ENCODE measurements at places on chromosomes 12 and 14.

DNA sequence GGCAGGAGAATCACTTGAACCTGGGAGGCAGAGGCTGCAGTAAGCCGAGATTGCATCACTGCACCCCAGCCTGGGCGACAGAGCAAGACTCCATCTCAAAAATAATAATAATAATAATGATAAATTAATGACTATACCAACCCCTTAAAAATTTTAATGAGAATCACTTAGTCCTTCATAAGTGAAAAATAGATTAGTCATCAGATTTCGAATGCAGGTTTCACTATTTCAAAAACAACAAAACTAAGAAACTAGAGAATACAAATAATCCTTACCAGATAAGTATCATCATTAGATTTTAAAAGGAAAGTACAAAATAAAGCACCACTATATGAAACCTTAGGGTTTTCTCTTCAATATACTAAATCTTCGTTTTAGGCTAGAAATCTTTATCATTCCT, 62.3 kb downstream of the CEP83 start:
- no peak for DNase-seq

GRCh38 chr14:73237786-73238423, 599 bp downstream of the PAPLN start:
- DNase-seq: no peak

DNA sequence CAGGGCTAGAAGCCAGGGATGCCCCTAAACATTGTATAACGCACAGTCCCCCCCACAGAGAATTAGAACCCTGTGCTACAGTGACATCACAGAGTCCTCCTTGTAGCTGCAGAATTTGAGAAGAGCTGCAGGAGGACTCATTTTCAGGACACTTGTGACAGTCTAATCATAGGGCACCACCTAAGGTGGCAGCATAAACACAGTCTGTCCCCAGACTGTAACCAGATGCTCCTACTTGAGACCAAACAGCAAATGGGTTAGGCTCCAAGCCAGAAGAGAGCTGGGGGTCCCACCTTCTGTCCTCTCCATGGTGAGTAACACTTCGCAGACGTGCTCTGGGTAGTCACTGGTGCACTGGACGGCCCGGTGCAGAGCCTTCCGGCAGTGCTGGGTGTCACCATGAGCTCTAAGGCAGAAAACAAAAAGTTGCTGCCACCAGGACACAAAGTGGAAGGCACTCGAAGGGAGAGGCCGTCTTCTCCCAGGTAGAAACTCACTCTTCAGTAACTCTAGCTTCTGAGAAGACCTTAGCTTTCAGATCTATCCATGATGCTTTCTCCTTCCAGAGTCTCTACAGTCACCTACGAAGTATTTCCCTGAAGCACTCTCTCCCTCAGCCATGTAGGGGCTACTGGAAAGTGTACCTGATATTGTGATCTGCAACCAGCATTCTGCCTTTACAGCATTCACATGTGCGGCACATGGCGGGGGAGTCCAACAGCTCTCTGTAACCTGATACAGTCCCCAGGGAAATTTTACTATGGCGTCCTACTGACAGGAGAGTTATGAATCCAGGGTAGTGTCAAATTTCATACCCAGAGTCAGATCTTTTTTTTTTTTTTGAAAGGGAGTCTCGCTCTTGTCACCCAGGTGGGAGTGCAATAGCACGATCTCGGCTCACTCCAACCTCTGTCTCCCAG, 17.1 kb downstream of the FICD start:
- no peak for DNase-seq

- DNase-seq: no peak
Measured at GRCh38 chr12:122363782-122364181, 58.7 kb downstream of the CLIP1 start.

GRCh38 chr12:132310181-132311040, 19.0 kb downstream of the GALNT9 start:
- DNase-seq: no peak

GRCh38 chr12:91397866-91398532, 215.4 kb upstream of the DCN start:
- no peak for DNase-seq

DNA sequence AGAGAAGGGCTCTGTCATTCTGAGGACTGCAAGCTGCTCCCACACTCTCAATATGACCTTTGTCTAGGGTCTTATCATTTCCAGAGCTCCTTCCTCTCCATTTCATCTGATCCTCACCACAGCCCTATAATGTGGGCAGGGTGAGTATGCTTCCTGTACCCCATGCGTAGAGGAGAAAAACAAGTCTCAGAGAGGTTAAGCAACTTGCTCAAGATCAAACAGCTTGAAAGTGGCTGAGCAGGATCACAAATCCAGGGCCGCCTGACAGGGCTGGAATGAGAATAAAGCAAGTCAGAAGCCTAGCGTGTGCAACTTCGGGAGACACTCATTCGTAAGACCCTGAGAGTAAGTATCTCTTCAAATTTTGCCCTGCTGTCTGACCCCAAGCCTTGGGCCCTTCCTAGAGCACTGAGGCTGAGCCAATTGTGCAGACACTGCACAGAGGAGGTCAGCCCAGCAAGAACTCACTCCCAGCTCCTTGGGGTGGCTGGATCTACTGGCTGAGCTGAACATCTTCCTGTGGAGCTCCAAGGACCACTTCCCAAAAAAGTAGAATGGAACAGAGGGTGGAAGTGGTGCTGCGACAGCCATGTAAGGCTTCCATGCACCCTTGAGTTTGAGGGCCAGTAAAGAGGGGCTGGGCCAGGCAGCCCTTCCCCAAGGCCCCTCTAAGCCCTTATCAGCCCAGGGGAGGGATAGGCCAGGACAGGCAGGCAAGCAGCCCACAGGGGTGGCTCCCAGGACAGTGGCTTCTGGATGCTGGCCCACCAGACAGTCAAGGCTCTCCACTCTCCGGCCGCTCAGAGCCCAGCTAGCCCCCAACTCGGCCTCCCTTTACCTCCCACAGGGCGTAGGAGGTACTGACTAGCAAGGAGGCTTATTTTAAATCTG, 10.5 kb downstream of the ZFP36L1 start:
- no peak for DNase-seq

DNA sequence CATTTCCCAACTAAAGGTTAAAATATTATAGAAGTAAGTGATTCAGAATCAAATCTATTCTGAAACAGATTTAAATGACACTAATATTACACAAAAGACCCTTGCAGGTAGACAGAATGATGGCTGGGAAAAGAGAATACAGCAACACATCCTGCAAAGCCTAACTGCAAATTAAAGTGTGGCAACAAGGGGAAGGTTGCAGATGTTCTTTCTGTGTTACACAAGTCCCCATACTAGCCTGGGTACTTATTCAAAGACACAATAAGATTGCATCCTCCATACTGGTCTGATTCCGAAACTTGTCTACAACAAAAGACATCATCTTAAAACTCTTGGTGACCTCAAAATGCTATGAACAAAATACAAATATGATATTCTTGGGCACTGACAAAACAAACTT, 50.5 kb downstream of the R3HDM2 start:
- no peak for DNase-seq

DNA sequence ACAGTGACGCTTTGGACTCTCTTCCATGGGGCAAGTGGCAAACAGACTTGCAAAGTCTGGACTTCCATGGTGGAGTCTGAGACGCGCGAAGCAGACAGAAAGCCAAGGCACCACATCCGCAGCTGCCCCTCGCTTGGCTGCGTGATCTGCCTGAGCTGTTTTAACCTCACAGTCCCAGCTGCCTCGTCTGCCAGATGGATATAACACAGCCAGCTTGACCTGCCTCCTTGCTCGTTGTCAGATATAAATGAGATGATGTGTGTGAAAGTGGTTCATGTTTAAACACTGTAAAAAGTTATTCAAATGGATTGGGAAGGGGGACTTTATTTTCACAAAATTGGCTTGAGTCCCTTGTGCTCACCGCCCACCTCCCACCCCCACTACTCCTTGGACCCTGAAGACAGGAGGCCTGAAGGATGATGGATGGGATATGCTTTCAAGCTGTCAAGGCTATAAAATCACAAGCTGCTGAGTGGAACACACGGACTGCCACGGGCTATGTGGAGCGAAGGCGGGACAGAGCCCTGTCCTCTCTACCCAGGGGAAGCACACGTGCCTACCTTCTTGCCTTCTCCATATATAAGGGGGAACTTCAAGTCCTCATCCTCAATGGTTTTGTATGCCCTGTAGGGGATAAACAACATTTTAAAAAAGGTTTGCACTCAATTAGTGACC, 226.9 kb downstream of the MON2 start:
- DNase-seq: no peak

DNA sequence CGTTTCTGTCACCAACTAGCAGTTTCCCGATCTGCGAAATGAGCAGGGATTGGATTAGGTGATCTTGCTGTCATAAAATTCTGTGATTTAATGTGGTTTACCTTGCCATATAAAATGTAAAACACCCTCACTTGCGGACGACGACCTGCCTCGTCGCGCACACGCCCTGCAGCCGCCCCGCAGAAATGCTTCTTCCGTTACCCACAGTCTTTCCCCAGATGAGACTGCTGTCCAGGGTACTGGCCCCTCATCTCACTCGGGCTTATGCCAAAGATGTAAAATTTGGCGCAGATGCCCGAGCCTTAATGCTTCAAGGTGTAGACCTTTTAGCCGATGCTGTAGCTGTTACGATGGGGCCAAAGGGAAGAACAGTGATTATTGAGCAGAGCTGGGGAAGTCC, 17.7 kb upstream of the FOXJ2 start:
- DNase-seq: no peak
